NCI-H2227 treated with DMSO at 0.1 percent for 48 hours (cell line): ENCODE measurements at places on chromosomes 13 and 19.

GRCh38 chr13:93628136-93628797 is 401.7 kb downstream of the GPC6 start:
- DNase-seq, result no peak

- DNase-seq, result no peak
Measured at GRCh38 chr13:106052200-106052767, 483.2 kb downstream of the EFNB2 start.

GRCh38 chr19:12278713-12279112 is 16.0 kb downstream of the ZNF44 start:
- no peak for DNase-seq

DNA sequence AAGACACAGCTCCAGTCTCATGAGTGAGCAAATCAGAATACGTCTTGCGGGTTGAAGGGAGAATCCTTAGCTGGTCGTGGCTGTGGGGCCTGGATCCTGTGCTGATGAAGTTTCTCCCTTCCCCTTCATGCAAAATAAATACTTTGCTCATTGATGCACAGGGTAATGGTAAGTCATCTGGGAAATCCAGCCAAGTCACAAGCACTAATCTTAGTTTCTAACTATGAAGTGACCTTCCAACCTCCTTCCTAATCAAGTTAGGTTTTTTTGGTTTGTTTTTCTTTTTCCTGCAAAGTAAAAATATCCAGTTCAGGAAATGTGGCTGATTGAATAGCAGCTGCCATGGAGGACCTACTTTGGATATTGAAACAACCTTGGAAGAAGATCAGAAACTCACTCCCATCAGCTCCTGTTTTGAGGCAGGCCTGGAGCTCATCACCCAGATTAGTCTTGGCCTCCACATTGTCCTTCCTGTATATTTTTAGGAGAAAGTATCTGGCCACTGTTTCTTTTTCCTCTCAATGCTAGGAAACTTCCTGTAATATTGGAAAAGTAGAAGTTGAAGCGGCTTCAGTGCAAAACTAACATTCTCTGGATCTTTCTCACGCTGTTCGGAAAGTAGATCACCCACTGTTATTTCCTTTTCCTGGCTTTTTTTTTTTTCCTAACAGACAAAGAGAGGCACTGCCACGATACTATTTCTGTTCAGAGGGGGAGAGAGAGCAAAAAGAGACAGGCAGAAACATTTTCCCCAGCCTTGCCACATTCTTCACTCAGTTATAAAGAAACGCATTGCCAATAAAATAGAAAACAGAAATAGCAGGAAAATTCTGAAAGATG is 12.3 kb upstream of the ARL11 start:
- DNase-seq, result no peak

DNA sequence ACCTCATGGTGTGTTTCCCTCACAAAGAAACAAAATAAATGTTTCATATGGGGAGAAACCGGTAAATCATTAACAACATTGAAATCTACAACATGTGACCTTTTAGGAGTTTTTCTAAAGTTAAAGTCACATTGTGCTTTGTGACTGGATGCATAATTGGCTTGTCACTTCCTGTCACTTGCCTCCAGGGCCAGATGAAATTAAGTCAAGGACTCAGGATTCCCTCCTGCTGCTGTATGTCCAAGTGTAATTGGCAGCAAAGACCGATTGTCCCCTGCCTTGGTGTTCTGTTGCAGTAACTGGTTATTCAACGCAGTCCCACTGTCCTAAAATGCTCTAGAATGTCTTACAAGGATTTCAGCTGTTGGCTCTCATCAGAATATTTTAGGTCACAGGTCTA is 448.2 kb downstream of the LIG4 start:
- DNase-seq, result no peak

DNA sequence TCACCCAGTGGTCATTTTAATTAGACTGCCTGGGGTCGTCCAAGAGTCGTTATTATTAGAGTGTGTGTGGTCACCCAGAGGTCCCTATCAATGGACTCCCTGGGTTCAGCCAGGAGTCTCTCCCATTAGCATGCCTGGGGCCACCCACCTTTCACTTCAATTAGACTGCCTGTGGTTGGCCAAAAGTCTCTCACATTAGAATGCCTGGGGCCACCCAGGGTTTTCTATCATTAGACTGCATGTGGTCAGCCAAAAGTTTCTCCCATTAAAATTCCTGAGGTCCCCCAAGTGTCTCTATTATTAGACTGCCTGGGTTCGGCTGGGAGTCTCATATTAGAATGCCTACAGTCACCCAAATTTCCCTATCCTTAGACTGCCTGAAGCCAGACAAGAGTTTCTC is 1472.6 kb downstream of the UQCRFS1 start:
- DNase-seq, result no peak

DNA sequence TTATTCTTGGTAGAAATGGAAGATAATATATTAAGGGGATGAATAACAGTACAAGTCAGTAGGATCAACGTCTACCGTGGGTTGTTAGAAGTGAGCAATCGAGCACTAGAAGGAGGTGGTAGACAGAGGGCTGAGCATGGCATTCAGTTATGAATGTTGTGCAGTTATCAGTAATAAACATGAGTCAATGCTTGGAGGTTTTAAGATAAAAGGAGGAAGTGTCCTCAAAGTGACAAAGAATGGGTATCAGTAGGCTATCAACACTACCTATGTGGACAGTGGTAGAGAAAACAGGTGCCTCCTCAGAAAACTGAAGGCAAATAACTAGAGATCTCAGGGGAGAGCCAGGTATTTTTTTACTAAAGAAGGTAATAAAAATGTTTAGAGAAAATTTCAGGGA is 1607.0 kb downstream of the PCDH9 start:
- no peak for DNase-seq

DNA sequence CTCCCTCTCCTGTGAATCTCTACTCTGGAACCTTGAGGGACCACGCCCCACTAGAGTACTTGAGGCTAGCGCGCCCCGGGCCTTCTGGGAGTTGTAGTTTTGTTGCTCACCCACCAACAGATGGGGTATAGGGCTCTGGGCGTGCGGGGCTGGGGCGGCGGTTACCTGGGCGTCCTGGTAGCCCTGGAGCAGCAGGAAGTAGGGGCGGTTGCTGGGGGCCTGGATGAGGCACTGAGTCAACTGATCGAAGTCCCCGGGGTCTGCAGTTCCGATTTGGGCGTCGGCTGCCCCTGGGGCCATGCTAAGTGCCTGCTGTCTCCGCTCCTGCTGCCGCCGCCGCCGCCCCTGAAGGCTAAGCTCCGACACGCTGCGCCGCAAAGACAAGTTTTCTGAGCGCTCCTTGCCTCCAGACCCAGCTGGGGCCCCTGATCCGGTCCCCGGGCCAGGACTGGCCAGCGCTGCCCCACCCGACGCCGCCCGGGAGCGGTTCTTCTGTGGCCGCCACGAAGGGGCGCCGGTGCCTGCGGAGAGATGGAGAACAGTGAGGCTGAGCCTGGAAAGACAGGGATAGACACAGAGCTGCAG is 5.3 kb downstream of the RASIP1 start:
- DNase-seq, result peak; percentile 41
